Inflammatory macrophage treated with lipopolysaccharide for 4 hours (primary cell): ENCODE measurements at places on chromosomes 16 and 17.

GRCh38 chr17:78185981-78186691 is 716 bp downstream of the TK1 start:
- DNase-seq: peak; percentile 59

- no peak for DNase-seq
These were observed 27.0 kb upstream of the MRPS23 start for GRCh38 chr17:57876866-57877237.

DNA sequence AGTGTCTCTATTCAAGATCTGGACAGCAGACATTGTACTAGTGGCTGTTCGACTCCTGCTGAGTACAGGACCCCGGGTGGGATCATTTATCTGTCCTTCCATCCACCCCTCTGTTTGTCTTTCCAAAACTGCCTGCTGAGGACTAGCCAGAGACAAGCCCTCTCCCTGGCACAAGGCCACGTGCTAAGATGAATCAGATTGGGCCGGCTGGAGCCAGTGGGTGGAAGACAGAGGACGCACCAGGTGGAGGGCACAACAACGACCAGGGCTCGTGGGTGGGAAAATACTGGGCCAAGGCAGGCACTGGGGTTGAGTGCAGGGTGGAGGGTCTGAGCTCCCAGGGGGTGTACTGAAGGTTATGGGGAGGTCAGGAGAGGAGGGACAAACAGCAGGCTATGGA is 1.4 kb upstream of the CA7 start:
- no peak for DNase-seq

DNA sequence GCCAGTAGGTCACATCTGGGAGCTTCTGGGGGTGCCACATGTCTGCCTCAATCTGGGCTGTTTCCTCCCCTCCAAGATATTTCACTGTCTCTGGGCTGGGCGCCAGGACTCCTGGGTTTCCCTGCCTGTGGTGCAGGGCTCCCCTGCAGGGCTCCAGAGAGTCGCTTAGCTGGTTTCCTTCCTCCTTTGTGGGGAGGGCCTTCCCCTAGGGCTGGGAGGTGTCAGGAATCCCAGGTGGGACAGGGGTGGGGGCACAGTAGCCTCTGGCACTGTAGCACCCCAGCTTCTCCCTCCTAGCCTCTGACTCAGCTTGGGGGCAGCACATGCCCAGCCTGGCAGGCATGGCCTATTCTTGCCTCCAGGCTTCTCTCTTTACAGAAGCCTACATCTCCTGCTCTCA is 2.6 kb downstream of the RARA start:
- no peak for DNase-seq

DNA sequence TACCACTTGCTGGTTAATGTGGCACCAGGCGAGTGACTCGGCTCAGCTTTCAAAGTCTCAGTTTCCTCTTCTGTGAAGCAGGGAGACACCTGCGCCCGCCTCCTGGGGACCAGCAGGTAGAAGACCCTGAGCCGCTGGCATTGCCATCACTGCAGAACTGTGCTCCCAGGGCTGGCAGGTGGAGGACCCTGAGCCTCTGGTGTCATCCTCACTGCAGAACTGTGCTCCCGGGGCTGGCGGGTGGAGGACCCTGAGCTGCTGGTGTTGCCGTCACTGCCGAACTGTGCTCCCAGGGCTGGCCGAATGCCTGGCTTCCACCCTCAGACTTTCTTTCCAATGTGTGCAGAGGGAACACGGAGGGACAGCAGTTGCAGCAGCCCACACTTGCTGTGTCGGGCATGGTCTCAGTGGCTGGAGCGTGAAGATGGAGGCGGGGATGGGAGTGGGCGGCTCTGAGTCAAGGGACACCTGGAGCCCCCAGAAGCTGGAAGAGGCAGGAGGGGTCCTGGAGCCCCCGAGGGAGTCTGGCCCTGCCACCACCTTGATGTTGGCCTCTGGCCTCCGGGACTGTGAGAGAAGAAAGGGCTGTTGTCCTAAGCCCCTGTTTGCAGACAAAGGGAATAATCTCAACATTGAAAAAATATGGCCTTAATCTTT is 75.8 kb upstream of the METTL9 start:
- DNase-seq: no peak

GRCh38 chr17:15777297-15777696 is 45.2 kb downstream of the TBC1D26 start:
- no peak for DNase-seq

DNA sequence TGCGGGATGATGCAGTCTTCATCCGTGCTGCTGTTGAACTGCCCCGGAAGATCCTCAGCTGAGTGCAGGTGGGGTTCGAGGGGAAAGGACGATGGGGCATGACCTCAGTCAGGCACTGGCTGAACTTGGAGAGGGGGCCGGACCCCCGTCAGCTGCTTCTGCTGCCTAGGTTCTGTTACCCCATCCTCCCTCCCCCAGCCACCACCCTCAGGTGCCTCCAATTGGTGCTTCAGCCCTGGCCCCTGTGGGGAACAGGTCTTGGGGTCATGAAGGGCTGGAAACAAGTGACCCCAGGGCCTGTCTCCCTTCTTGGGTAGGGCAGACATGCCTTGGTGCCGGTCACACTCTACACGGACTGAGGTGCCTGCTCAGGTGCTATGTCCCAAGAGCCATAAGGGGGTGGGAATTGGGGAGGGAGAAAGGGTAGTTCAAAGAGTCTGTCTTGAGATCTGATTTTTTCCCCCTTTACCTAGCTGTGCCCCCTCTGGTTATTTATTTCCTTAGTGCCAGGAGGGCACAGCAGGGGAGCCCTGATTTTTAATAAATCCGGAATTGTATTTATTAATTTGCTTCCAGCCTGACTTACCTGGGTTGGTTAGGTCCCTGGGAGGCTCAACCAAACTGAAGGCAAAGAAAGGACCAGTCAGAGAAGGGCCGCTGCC is 5.8 kb downstream of the TRAF4 start:
- DNase-seq: no peak

DNA sequence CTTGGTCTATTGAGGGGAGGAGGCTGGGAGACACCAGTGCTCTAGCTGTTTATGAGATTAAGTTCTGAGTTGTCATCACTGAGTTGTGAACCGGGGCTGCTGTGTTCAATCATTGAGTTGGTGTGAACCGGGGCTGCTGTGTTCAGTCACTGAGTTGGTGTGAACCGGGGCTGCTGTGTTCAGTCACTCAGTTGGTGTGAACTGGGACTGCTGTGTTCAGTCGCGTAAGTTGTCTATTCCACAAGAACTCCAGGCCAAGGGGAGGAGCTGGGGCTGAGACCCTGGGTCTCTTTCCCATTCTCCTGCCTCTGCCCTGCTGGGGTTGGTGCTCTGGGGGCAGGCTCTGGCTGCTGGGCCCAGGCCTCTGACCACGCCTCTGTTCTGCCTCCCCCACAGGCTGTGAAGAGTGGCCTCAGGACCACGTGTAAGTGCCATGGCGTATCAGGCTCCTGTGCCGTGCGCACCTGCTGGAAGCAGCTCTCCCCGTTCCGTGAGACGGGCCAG is 24.5 kb downstream of the WNT9B start:
- DNase-seq: no peak

- no peak for DNase-seq
These were observed 14.8 kb downstream of the ERN1 start for GRCh38 chr17:64115043-64115698.

DNA sequence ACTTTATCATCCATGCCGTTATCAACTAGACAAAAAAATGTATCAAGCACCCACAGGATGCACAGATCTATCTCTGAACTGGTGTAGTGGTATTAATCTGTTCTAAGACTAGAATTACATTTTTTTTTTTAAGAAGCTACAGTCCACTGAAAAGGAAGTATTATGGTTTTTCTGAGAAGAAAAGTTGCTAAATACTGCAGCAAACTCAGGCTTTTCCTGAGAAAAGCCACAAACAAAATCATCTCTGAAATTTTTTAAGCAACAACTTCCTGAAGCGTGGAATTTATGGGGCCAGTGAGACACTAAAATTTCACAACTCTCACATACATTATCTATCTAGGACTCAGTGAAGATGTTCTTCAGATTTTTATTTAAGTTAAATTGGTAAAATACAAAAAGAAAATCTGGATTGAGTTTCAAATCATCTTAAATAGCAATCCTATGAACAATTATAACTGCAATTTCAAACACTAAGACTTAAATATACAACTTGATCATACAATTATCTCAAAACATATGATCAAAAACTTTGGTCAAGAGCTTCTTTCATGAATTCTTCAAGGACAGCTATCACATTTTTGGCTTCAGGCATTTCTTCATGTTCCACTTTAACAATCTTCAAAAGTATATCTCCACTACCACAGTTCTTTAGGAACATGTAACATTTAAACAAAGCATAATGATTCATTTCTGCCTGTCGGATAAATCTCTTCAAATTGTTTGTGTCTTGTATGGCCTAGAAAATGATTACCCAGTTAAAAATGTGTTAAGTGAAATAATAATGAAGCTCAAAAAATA is 10.5 kb downstream of the C17orf75 start:
- DNase-seq: peak; percentile 72

GRCh38 chr16:66616592-66616991 is 12.1 kb downstream of the CMTM3 start:
- DNase-seq: peak; percentile 51
